ENCODE measurements at places on chromosomes 12 and 14. TPM values are rescaled to one million over a fixed set of nuclear protein-coding genes. Genes with fewer than 3 reads are reported as not detected.

The OAS2 gene
- 0.63 TPM for total RNA-seq

The ARHGDIB gene
- total RNA-seq: 1.3 TPM

The IL26 gene
- not detected for total RNA-seq

The LALBA gene
- total RNA-seq: not detected

The RTRAF gene
- total RNA-seq: 256 TPM

The CLBA1 gene
- 16.2 TPM for total RNA-seq

The NR2C1 gene
- 25.1 TPM for total RNA-seq

The ZNF268 gene
- 11.7 TPM for total RNA-seq

All from A549 treated with GW870086 at 1 μM for 4 hours (cell line).